Gastrocnemius medialis (tissue), 4 donors: ENCODE measurements at places on chromosomes 16 and 17. TPM values are rescaled to one million over a fixed set of nuclear protein-coding genes. Genes with fewer than 3 reads are reported as not detected.

Gene TBC1D3C
- total RNA-seq: not detected

Gene IL21R
- total RNA-seq: not detected

Gene TSPAN10
- 0.22 TPM for total RNA-seq

Gene TK1
- total RNA-seq: 0.94 TPM

Gene FAM20A
- 1.3 TPM for total RNA-seq

Gene KCNH6
- not detected for total RNA-seq
